ENCODE measurements at places on chromosomes 2 and 18.

DNA sequence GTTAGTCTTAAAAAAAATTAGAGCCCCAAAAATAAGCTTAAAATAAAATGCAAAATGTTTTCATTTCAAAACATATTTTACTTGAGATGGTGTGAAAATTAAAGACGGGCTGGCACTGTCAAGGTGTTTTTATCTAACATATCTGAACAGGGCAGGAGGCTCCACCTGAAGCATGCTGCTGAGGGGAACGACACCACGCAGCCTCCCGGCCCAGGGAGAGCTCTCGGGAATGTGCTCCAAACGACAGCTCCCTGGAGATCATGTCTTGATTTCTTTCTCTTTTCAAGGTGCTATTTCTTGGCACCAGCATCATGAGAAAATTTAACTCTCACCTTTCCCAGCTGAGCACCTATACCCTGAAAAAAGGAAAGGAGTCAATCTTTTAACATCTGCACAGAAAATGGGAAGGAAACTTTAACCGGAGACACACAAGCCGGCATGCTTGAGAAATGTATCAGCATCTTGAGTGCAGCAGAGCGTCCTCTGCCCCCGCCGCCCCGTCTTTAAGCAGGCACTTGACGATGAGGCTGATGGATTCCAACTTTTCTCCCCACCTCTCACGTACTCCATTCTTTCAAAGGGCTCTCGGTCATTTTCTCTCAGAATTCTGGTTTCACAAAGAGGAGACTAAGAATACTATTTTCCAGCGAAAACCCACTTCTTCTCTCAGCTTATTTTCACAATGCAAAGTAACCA lies 56.6 kb downstream of the EIPR1 start:
- no peak for DNase-seq

DNA sequence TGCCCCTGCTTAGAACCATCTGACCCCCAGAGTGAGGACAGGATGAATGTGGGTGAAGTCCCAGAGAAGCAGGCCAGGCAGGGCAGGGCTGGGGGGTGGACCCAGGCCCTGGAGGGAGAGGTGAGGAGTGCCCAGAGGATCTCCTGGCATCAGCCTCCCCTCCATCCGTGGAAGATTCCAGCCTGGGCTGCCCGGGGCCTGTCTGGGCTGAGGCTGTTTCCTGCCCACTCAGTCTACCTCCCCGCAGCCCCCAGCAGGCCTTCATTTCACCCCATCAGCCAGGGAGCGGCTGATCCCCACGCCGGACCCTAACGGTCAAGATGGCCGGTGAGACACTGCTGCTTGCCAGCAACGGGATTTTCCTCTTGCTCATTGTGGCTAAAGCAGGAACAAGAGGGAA lies 35.3 kb upstream of the OTOF start:
- no peak for DNase-seq

- no peak for DNase-seq
Measured at GRCh38 chr2:55175254-55176093, 56.6 kb downstream of the CLHC1 start.

- no peak for DNase-seq
Measured at GRCh38 chr18:63741769-63742168, 33.4 kb upstream of the SERPINB7 start.

DNA sequence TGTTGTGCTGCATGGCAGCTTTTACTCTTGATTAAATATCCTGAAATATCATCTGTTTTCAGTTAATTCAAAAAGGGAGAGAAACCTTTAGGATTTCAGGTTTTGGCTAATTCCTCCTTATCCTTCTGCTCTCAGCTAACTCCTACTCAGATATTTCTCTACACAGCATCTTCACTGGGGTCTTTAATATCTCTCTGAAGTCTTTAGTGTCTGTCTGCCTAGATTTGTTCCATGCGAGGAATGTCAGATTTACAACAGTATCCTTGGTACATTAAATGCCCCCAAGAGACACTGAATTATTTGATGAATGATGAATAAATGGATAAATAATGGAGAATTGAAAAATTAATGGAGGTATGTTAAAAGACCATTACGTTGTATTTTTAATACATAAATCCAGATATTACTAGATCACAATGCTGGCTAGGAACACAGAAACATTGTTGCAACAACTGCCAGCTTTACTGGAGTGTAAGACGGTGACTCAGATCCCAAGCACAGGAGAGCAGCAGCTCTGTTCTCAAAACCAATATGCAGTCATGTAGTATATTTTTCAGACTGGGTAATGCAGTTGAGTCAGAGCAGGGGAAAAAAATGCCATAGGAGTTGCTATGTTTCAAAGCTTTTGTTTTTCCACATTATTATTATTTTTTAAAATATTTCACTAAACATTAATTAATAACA lies 388.0 kb upstream of the SYT4 start:
- DNase-seq, result no peak

GRCh38 chr2:228700638-228701037 lies 519.2 kb upstream of the SPHKAP start:
- DNase-seq, result no peak

DNA sequence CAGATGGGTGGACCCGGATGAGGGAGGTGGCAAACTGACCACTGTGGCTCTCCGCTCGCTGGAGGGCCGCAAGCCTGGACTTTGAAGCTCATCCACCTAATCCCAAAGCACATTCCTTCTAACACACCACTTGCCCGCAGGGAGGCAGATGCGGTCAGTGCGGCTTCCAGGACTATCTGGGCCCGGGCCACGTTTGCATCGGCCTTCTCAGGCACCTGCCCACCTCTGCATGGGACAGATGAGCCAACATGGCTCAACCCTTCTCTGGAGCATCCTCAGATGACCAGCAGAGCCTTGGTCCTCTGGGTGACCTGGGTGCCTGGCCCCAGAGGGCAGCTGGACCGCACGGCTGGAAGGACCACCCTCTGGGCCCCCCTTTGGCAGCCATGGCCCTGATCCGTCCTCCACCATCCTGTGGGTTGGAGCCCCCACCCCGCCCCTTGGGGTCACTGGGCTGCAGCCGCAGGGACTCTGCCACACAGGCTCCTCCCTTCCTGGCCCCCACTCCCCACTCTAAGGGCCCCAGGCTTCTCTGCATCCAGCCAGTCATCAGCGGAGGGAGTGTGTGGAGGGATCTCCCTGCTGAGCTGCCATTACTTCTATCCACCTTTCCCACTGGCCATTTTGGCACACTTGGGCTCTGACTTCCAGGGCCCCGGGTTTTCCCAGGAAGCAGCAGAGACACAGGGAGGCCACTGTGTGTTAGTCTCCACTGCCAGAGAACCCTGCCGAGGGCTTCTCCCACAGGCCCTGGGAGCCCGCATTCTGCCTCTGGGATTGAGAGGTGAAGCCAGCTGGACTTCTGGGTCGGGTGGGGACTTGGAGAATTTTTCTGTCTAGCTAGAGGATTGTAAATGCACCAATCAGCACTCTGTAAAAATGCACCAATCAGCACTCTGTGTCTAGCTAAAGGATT lies 12.3 kb downstream of the HDAC4 start:
- no peak for DNase-seq

DNA sequence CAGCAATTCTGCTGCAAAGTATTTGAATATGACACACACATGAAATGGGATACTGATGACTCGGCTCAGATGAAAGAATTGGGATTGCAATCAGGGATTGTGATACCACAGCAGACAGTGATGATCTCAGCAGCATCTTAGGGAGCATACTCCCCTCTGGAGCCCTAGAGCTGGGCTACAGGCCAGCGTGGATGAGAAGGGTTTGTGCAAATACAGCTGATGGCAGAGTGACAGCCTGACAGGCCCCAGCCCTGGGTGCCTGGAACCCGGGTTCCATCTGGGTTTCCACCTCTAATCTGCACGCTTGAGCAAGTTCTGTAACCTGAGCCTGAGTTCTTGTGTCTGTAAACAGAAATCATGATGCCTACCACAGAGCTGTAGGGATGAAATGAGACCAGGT lies 418.0 kb downstream of the LRATD1 start:
- no peak for DNase-seq

DNA sequence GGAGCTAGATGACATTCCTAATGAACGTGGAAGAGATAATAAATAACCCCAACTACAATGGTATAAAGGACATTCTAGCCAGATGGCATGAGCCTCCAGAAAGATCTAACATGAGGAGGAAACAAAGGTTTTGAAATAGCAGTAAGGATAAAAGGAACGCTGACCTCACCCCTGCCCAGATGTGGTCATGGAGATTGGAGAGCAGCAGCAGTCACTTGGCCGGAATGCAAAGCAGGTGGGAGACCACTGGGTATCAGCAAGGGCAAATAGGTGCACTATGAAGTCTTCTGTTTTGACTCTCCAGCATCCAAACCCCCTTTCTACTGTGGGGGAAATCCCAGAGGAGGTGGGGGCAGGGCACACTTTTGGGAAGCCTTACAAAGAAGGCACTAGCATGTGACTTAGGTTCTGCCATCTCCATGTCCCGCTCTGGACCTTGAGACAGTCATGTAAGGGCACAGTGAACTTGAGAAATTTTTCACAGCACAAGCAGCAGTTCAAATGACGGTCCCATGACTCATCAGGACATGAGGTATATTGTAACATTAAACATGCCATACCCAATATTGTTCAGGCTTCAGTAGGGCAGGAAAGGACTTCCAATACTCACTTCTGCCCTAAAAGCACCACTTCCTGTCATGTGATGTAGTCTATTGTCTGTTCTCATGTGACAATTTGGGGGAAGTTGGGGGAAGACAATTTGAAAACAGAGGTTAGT lies 55.2 kb downstream of the METTL4 start:
- DNase-seq, result no peak

All from stimulated activated CD8-positive, alpha-beta memory T cell treated with anti-CD3 and anti-CD28 coated beads, Interleukin-4, amount 100 ng/mL, for 4 hours (primary cell).